ENCODE measurements at places on chromosomes 4 and X.

DNA sequence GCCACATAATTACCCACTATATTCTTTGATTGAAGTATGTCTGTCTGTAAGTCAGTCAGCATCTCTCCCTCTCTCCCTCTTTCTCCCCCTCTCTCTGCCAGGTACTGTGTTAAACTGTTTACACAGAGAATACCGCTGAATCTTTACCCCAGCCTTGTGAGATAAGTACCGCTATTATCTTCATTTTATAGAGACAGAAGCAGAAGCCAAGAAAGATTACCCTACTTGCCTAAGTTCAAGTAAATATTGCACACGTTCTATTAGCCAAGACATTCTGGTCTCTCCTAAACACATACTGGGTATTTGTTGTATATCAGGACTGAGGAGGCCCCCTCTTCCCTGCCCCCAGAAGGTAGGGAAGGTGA lies 695 bp upstream of the GPR101 start:
- no peak for DNase-seq

DNA sequence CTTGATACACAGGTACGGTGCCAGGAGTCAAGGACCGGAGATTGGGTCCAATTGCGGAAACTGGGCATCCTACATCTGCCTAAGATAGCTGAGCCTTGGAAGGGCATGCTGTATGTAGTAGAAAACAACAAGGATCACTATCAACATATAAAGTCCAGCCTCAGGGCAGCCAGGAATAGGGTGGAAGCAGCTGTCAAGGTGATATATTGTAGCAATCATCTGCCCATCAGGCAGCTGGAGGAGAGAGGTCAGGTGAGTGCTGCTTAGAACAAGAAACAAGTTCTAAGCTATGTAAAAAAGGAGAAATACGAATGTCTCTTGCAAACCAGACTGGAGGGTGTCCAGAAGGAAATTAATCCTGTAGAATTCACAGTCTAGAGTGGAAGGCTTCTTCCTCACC lies 34.8 kb downstream of the KCNE5 start:
- DNase-seq: no peak

DNA sequence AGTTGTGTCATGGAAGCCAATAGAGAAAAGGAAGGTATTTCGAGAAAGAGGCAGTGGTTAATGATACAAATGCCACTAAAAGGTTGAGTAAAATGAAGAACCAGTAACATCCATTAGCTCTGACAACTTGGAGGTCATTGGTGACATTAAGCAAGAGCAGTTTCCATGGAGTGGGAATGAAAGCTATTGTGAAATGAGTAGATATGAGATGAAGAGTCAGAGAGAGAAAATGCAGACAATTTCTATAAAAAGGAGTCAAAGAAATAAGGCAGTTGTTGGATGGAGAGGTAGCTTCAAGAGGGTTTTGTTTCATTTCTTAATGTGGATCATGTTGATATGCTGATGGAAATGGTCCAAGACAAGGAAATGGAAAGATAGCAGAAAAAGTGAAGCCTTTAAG lies 9.6 kb upstream of the AMTN start:
- DNase-seq: no peak

GRCh38 chr4:84378356-84378755 lies 120.7 kb downstream of the NKX6-1 start:
- DNase-seq: no peak

- no peak for DNase-seq
Measured at GRCh38 chr4:71304289-71304850, 34.5 kb upstream of the SLC4A4 start.

DNA sequence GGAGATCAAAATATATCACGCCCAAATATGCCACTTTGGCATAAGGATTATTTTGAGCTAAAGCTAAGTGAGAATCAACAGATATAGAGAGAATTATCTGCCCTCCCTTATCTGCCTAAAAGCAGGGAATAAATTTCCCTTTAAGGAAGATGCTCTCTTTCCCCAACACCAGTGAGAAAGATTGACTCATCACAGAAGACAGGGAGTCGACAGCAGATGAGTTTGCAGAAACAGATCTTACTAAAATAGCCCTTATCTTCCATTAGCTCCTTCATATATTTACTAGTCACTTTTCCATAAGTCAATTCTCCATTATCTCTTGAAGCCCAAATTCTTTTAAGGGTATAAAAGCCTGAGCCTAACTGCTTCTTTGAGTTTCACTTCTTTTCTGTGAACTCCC lies 156.6 kb downstream of the CAMK2D start:
- DNase-seq: no peak

Data from hematopoietic multipotent progenitor cell treated with erythropoietin and hydrocortisone succinate and interleukin-3 and kit ligand, for 15 days (in vitro differentiated cells).